ENCODE measurements at places on chromosomes 13 and 19. TPM values are rescaled to one million over a fixed set of nuclear protein-coding genes. Genes with fewer than 3 reads are reported as not detected.

The POU2F2 gene
- total RNA-seq = 1.6 TPM

GRCh38 chr13:50574731-50575130, 268.8 kb downstream of the DLEU7 start:
- DNase-seq = no peak
- H3K4me1 ChIP-seq = peaks cover 7% of the 10 kb centered on the region
- H3K4me3 ChIP-seq = no peak overlapping the region
- no peaks in the 10 kb centered on the region for H3K27me3 ChIP-seq
- H3K27ac ChIP-seq = no peak overlapping the region

DNA sequence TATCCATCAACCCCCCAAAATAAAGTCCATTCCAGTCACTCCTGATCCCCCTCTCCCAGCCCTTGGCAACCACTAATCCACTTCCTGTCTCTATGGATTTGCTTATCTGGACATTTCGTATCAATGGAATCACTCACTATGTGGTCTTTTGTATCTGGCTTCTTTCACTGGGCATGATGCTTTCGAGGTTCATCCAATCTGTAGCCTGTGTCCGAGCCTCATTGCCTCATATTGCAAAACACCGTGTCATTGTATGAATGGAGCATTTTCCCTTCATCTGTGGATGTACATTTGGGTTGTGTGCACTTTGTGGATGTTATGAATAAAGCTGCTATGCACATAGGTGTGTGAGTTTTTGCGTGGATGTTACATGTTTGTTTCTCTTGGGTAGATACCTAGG, 1.4 kb upstream of the FZR1 start:
- peaks cover 3% of the 10 kb centered on the region for H3K36me3 ChIP-seq
- peak overlapping the region; percentile 88 for H3K4me3 ChIP-seq
- H3K27me3 ChIP-seq = no peaks in the 10 kb centered on the region
- DNase-seq = no peak
- peaks cover 23% of the 10 kb centered on the region for H3K4me1 ChIP-seq
- H3K27ac ChIP-seq = peak overlapping the region; percentile 82

DNA sequence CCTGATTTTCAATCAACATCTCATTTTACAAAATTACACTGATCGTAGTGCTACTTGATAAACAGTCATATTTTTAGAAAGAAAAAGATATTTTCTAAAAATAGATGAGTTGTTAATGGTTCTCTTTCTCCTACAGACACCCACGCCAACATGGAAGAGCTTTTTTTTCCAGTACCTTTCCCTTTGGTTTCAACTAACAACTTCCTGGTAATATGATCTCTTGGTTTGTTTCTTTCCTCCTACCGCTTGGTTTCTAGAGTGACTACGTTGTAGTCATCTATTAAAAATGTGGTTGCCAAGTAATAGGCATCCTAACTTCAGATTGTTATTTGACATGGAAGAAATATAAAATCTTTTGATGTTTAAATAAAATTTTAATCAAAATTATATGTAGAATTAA, 189.0 kb downstream of the LACC1 start:
- no peak overlapping the region for H3K4me3 ChIP-seq
- H3K36me3 ChIP-seq = no peaks in the 10 kb centered on the region
- no peak for DNase-seq
- H3K27me3 ChIP-seq = no peaks in the 10 kb centered on the region
- H3K4me1 ChIP-seq = peaks cover 7% of the 10 kb centered on the region
- H3K27ac ChIP-seq = no peak overlapping the region

DNA sequence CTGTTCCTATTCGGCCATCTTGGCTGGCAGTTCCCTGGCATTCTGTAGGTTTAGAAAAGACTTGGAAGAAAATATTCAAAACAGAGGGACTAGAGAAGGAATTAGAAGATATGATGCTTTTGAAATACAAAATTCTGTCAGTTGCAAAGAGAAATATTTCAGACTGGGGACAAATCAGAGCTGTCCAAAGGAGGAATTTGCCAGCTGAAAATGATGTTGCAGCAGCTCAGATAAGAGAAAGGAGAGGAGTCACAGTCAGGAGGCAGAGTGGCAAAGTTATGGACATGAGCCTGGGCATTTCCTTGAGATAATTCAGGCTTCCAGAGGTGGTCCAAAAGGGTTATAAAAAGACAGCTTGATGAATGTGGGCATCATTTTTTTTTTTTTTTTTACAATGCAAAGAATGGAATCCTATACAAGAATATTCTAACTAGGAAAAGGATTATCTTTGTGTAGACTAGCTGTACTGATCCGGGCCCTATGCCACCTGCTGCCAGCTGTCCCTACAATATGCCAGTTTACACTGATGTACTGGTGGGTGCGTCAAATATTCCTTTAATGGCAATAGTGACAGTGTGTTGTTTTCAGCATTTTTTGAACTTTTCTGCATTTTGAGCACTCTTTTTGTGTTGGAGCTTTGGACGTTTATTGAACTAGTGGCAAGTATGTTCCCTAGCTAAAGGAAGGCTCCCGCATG, 31.8 kb upstream of the CBY2 start:
- DNase-seq = no peak
- H3K4me1 ChIP-seq = peaks cover 4% of the 10 kb centered on the region
- no peak overlapping the region for H3K4me3 ChIP-seq
- peaks cover 3% of the 10 kb centered on the region for H3K36me3 ChIP-seq
- no peak overlapping the region for H3K27ac ChIP-seq
